Amniotic stem cell (primary cell): ENCODE measurements at places on chromosomes 12 and 14.

DNA sequence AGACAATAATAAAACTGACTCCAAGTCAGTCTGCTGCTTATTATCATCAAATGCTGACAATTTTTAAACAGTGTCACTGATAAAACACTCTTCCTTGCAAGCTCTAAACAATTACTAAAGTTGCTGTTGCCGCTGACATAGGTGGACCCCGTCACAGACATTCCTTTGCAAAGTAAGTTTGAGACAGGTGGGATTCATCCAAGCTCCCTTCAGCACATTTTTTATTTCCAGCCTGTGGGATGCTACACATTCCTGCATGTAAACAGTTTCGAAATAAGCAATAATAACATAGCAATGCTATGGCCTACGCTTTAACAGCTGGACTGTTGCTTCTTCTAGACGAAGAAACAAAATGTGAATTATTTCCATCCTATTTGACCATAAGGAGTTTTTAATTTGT is 85.4 kb upstream of the HIF1A start:
- DNase-seq = no peak

- DNase-seq = no peak
Measured at GRCh38 chr12:50720085-50720484, 43.8 kb upstream of the ATF1 start.

- no peak for DNase-seq
Measured at GRCh38 chr12:93524386-93525133, 47.9 kb upstream of the SOCS2 start.

DNA sequence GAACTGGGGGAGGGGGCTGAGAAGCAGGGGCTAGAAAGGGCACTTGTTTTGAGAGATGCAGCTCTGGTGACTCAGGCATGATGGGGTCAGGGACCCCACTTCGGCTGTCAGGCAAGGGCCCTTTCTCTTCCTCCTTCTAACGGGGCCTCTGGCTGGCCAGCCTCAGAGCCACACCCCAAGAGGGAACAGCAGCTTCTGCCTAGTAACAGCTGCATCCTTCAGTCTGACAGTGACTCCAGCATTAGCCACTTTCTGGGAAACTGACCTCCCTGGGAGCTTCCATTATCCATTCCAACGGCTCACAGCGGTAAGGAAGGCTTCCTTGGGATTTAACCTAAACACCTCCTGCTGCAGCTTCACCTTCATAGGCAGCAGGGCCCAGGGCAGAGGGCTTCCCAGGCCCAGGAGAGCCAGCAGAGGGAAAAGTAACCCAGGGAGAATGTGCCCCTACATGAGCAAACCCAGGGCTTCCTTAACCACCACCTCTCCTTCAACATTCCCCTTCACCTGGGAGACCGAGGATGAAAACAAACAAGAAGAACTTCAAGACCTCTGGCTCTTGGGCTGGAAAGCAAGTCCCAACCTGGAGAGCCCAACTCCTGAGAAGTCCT is 2.7 kb downstream of the NCKAP5L start:
- DNase-seq = no peak

DNA sequence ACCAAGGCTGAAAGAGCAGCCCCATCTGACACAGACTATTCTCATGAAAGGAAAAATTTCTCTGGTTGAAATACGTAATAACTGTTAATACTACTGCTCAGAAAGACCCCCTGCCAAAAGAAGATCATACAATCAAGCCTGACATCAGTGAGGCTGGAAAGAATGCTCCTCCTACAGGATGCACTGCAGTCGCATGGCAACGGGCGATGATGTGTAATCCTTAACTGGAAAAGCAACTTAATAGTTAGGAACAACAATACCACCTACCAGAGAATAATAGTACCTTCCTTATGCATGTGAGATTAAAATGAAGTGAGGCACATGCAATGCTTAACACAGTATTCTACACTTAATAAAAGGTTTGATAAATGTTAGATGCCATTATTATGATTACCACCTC is 1.2 kb upstream of the GOLGA5 start:
- no peak for DNase-seq

DNA sequence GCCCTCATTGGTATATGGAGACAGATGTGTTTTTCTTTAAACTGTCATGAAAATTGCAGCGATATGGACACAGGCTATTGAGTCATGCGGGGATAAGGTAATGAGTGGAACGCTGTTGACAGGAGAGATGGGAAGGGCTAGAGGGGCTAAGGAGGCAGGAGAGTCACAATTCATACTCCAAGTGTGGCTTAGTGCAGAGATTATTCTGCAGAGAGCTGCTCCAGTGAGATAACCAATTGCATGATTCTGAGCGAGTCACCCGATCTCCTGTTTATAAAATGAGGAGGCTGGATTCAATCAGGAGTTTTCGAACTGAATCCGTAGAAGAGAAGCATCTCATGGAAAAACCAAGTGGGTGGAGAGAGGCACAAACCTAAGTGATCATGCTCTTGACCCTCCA is 106.4 kb upstream of the PLEKHG7 start:
- DNase-seq = no peak

GRCh38 chr14:68368850-68369249 is 424.0 kb downstream of the ZFP36L1 start:
- no peak for DNase-seq

DNA sequence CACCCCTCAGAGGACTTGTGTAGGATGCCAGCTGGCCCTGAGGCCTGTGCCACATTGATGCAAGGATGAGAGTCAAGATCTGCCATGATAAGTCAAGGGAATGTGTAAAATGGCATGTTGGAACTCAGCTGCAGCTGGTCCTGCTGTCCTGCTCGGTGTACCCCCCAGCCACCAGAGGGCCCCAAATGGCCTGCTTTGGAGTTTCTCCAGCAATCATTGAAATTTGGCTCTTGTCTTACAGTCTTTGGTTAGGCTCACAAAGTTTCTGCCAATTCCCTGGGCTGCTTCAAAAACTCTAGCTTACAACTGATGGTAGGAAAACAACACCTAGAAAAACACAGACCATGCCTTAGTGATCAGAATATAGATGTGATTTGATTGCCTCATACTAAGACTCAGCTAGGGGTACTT is 76.8 kb downstream of the HSD17B6 start:
- DNase-seq = no peak

DNA sequence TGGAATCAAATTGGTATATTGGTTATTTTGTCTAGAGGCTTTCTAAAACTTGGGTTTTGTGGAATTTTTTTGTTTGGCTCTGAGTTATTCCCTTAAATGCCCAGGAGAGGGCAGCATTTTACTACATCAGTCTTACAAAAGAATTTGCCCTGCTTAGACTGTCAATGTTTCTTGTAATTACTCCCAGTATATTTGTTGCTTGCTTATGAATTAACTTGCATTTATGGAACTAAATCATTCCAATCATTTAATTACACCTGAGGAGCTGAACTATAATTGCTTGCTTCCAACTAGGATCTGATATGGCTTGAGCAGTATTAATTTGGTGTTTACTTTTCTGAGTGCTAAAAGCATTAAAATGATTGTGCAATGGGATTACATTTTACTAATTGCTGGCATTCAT is 48.7 kb downstream of the MIPOL1 start:
- DNase-seq = no peak

DNA sequence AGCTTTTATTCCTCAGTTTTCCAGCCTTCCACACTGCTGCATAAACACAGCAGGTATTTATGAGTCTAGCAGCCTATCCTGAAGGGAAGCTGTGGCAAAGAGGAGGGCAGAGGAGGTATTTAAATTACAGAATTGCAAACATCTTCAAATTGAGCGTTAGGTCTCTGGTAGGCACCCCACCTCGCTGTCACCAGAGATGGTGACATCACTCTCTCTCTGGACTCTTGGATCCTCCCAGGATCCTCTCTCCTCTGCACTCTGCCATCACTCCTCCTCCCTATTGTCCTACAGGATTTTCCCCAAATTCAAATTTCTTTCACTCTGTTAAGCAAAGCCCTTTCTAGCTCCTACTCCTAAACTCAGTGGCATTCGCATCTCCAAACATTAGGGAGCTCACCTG is 6.7 kb downstream of the PLEKHD1 start:
- DNase-seq = no peak

- DNase-seq = no peak
Measured at GRCh38 chr14:103724116-103724515, 8.5 kb downstream of the ZFYVE21 start.

DNA sequence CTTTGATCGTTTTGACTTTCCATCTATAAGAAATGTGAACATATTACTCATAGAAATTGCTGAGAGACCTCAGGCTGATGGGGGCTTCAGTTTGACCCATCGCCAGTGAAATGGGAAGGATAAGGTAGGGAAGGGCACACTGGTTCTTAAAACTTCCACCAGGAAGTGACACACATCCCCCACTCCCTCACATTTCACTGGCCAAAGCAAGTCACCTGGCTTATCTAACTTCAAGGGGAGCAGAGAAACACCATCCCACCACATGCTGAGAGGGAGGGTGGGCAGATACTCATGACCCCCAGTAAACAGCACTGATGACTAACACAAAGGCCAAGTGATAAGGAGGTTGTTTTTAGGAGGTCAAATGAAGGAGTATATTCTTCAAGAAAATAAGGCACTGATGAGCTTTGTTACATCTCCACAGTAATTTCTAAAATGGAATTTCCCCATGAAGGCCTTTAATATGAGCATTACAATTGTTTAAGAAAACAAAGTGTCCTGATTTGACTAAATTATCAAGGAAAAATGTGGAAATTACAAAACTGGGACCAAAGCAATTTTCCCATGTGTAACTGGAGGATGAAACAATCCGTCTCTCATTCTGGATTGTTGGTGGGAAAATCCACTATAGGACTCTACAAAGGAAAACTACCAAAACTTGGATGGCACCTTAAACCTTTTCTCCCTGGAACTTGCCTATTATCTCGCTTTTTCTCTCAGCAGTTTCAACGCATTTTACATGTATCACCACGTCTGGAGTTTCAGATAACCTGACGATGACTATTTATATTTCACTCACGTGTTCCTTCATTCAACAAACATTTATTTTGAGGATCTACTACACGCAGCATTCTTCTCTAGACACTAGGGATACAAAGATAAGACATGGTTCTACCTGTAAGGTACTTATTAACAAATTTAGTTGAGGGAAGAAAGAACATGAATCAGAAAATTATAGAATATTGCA is 91.8 kb upstream of the EEA1 start:
- DNase-seq = no peak

- DNase-seq = peak; percentile 68
Measured at GRCh38 chr12:98424726-98425401, 90.5 kb upstream of the TMPO start.

GRCh38 chr12:127480775-127481314 is 786.1 kb upstream of the TMEM132C start:
- no peak for DNase-seq

DNA sequence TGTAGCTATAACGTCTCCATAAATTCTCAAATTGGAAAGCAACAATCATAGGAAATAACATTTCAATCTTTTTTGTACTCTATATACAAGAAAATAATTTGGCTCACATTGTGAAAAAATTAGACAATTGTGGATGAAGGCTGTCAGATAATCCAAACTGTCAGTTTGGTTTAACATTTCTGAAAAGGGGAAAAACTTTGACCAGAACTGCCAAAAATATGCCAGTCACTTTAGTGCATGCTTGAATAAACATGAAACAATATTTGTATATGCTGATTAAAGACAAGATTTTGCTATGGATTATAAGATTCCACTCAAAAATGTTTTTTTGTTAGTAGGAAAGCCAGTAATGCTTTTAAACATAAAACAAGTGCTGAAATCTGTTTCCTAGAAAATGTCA is 38.9 kb downstream of the CCDC59 start:
- no peak for DNase-seq

GRCh38 chr14:52069307-52070050 is 620 bp upstream of the NID2 start:
- no peak for DNase-seq
